ENCODE measurements at places on chromosomes 4 and X. TPM values are rescaled to one million over a fixed set of nuclear protein-coding genes. Genes with fewer than 3 reads are reported as not detected.

The LRIT3 gene
- total RNA-seq, result under 0.01 TPM

The GEMIN8 gene
- 16.8 TPM for total RNA-seq

The EDA gene
- 0.34 TPM for total RNA-seq

The CPEB2 gene
- 16.4 TPM for total RNA-seq

The NCBP2L gene
- total RNA-seq, result not detected

The TBC1D8B gene
- 5.9 TPM for total RNA-seq

The SLC49A3 gene
- total RNA-seq, result 0.34 TPM

The PDGFC gene
- 51.3 TPM for total RNA-seq

The FAM9B gene
- total RNA-seq, result not detected

The TRIM2 gene
- total RNA-seq, result 26.5 TPM

The NLGN3 gene
- under 0.01 TPM for total RNA-seq

The CT45A3 gene
- not detected for total RNA-seq

The HSFX1 gene
- total RNA-seq, result 0.93 TPM

The ENPEP gene
- 0.34 TPM for total RNA-seq

The AADAT gene
- 3.6 TPM for total RNA-seq

The PCYT1B gene
- 0.21 TPM for total RNA-seq

The TMEM47 gene
- 14.5 TPM for total RNA-seq

The PPP4R3C gene
- not detected for total RNA-seq

The PAGE4 gene
- not detected for total RNA-seq

The KIT gene
- 0.07 TPM for total RNA-seq

The SPANXN3 gene
- not detected for total RNA-seq

The ZNF185 gene
- 162 TPM for total RNA-seq

The ADAM29 gene
- total RNA-seq, result not detected

All from nasal cavity respiratory epithelium epithelial cell of viscerocranial mucosa (primary cell).